ENCODE measurements at places on chromosomes 4 and X.

GRCh38 chrX:17767734-17768133 lies 30.4 kb downstream of the SCML1 start:
- no peak for DNase-seq

- no peak for DNase-seq
These were observed 34.5 kb downstream of the LINC00632 start for GRCh38 chrX:140744085-140744484.

DNA sequence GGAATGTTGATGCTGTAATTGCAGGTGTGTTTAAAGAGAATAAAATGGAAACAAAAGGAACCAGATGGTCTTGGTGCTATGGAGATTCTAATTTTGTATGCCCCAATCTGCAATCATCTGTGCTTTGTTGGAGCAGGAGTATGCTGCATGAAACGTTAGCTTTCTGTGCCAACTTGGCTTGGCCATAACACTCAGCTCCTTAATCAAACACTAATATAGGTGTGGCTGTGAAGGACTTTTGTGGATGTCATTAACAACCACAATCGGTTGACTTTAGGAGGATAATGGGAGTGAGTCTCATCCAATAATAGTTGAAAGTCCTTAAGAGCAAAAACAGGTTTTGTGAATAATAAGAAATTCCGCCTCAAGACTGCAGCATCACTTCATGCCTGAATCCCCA lies 399.2 kb downstream of the NLGN4X start:
- no peak for DNase-seq

DNA sequence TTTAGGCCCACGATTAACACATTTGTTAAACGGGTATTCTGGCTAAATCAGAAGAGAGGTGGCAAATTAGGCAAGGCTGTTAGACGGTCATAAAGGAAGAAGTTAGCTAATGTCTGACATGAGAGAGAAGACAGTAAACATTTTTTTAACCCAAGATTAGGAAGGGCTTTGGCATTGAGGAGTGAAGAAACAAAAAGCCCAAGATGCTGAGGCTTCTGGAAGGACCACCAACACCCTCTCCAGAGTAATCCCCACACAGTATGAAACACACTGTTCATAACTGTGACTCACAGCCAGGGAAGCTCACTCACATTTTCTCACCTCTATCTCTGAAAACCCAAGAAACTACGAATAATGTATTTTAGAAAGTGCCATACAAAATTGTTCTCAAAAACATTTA lies 127.6 kb downstream of the AMELX start:
- DNase-seq: no peak

DNA sequence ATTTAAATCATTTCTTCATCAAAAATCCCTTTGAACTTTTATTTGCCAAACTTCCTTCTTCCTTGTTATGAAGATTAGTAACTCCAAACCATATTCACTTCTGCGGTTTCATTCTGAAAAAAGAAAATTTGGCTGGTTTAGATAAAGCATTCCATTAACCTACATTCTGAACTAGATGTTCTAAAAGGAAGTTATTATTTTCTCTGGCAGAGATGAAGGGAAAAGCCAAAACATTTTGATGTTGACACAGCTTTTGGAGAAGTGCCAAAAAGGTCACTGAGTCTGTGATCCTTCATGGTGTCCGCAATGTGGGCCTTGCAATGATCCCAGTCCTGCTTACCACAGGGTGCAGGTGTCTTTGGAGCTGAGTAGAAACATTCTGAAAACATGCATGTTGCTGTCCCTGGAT lies 36.0 kb downstream of the CXCL8 start:
- no peak for DNase-seq

- no peak for DNase-seq
These were observed 28.4 kb upstream of the PRSS48 start for GRCh38 chr4:151248519-151248918.

- no peak for DNase-seq
These were observed 9.1 kb downstream of the FGFR3 start for GRCh38 chr4:1802151-1802715.

- DNase-seq: no peak
These were observed 177.8 kb upstream of the ETNPPL start for GRCh38 chr4:108940634-108941033.

- no peak for DNase-seq
These were observed 101.2 kb downstream of the ARHGAP6 start for GRCh38 chrX:11564546-11564945.

All from OCI-LY7 (cell line).